Mesenteric fat pad (tissue), 1 donor: ENCODE measurements at places on chromosomes 2 and 18. TPM values are rescaled to one million over a fixed set of nuclear protein-coding genes. Genes with fewer than 3 reads are reported as not detected.
A peak's percentile ranks its signal among the peaks of the same experiment; 100 is the strongest.

C2orf80 gene
- not detected for total RNA-seq

METAP1D gene
- total RNA-seq, result 5.5 TPM

FANCL gene
- 12.8 TPM for total RNA-seq

PTPN4 gene
- 45.9 TPM for total RNA-seq

GRCh38 chr2:175729049-175729706, 272.9 kb downstream of the LNPK start:
- DNase-seq, result no peak

DNA sequence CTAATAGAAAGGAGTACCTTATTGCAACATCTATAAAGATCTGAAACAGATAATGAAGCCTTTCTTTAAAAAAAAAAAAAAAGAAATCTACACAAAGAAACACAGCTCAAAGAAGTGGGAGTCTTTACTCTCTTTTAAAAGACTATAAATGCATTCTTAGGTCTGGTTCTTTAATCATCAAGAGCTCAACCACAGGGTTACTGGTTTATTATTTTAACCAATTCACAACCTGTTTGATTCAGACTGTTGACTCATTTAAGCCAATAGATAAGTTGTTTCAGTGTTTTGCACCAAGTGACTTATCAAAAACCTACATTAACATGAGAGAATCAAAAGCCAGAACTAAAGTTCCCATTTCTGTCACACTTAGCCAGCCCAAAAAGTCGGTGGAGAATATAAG, 93.1 kb downstream of the TCF4 start:
- no peak for DNase-seq

DNA sequence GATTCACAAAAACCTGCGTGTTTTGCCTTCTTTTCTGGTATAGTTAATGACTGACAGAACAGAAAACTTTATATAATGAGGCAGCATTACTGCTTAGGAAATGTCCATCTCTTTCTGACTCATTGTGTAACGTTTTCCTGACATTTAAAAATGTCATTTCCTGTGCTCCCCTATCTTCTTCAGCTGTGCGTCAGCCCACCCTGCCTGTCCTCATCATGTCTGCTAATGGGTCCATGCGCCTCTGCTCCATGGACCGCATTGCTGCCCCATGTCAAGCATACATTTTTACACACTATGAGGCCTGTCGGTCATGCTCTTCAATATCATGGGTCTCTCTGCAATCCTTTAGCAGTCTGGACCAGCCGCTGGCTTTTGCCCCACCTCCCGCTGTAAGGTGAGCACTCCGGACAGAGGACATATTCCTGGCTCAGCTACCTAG, 234.3 kb downstream of the CDCA7 start:
- no peak for DNase-seq

DNA sequence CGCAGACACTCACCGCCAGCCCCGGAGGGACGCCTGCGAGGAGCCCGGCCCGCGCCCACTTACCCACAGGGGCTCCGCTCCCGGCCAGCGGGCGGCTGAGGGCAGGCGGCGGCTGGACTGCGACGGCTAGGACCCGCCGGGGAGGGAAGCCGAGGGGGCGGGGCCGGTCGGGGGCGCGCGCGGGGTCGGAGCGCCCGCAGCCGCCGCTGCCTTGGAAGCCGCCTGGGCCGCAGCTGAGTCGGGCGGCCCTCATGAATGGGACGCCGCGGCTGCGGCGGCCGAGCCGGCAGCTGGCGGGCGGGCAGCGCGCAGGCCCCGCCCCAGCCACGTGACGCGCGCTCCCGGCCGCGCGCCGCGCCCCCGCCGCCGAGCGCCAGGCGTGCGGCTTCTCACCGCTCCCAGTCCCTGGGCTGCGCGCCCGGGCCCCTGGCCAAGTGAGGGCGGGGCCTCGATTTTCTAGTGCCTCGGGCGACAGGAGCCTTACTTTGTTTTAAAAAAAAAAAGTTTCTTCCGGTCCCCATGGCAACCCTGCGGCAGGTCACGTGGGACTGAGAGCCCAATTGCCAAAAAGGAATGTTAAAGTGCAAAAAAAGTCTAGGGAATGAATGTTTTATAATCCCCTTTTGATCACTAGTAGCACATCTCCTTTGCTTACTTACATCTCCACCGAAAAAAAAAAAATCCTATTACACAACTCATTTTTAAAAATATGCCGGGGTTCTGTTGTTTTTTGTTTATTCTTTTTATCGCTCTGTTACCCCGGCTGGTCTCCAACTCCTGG, at the start of gene LPIN2:
TSS of gene LPIN2 (minus strand) at position 121 of the 781 bp plus-strand sequence. CDS start 52,304 bp downstream, outside the sequence.
- peak; percentile 99 for DNase-seq

GRCh38 chr2:240156435-240157146, 16.1 kb upstream of the OTOS start:
- DNase-seq, result no peak

- DNase-seq, result no peak
These were observed 120.6 kb upstream of the ZBTB14 start for GRCh38 chr18:5416112-5416511.

DNA sequence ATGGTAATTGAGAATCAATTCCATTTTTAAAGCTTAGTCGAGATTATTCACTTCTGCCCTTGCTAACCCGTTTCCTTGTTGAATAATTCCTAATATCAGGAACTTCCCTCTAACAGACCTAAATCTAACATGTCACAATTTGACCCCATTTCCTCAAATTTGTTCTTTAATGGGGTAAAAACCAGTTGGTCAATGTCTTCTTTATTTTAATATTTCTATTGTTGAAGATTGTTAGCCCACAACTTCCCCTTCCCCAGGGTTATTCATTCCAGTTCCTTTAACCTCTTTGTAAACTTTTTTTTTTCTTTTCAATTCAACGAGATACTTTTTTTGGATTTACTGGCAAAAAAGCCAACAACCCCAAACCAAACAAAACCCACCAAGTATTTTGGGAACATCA, 7.3 kb downstream of the TNFRSF11A start:
- DNase-seq, result no peak

DNA sequence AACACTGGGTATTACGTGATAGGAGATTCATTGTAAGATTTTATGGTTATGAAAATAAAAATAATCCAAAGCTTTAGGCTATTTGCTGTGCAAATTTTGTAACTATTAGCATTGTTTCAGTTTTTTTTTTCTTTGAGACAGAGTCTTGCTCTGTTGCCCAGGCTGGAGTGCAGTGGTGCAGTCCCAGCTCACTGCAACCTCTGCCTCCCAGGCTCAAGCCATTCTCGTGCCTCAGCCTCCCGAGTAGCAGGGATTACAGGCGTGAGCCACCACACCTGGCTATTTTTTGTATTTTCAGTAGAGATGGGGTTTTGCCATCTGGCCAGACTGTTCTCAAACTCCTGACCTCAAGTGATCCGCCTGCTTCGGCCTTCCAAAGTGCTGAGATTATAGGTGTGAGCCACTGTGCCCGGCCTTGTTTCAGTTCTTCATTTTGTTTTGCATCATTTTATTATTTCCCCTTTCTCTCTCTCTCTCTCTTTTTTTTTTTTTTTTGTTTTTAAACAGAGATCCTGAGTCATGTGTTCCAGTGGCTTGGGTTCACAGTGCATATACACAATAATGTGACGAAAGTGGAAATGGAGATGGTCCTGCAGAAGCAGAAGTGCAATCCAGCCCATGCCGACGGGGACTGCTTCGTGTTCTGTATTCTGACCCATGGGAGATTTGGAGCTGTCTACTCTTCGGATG, 25.8 kb downstream of the CASP10 start:
- no peak for DNase-seq

GRCh38 chr18:7329016-7329415, 98.1 kb downstream of the LRRC30 start:
- no peak for DNase-seq

DNA sequence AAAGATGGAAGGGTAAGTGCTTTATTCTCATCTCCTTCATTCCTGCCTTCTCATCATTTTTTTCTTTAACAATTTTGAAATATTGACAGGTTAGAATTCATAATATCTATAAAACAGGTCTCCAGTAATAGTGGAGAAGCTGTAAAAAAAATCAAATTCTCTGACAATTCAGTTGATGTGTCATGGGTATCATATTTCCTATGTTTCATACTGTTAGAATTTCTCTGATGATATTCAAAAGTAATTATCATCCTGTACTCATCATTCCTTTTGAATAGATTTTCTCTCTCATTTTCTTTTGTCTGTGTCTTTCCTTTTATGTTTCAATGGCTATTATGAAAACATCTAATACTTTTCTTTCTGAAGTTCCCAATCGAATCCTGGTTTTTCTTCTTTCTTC, 97.7 kb downstream of the CPS1 start:
- no peak for DNase-seq

DNA sequence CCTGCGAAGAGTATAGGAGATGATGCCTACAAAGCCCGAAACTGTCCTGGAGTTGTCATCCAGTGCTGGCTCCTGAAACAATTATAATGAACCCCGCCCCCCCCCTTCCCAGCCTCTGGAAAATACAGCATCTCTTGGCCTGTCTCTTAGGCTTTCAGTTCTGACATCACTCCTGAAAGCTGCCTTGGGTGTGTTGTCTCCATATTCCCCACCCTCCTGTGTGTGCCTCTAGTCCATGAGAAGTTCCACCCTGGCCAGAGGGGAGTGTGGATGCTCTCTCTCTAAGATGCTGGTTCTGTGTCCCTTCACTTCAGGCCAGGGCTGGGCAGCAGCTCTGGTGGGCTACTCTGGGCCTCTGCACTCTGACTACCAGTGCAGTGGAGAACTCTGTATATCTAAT, 58.9 kb upstream of the TGFA start:
- no peak for DNase-seq

DNA sequence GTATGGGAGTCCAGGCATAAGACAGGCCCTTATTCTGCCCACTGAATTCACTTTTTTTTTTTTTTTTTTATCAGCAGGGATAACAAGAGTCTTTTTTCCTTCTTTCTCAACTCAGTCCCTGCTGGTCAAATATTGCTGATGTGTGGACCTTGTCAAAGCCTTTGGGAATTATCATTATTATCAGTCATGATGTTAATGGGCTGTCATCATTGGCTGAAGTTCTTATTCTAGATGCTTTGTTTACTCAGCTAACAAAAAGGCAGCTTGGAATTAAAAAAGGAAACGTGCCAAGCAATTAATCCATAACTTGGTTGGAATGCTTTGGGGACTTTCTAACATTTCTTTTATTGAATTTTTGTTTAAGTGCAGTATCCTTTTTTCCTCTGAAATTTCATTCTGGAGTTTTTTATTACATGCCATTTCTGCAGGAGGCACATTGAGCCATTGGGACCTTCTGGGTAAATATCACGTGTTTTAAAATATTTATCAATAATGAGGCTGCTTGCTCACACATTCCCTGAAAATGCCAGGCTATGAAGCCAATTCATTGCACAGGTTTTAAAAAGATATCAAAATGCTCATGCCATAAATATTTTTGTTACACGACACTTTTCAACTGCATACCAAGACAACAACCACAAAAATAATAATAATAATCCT, 246.3 kb downstream of the TXNL1 start:
- DNase-seq, result no peak

- peak; percentile 89 for DNase-seq
These were observed 14.8 kb upstream of the BIN1 start for GRCh38 chr2:127121776-127122176.

DNA sequence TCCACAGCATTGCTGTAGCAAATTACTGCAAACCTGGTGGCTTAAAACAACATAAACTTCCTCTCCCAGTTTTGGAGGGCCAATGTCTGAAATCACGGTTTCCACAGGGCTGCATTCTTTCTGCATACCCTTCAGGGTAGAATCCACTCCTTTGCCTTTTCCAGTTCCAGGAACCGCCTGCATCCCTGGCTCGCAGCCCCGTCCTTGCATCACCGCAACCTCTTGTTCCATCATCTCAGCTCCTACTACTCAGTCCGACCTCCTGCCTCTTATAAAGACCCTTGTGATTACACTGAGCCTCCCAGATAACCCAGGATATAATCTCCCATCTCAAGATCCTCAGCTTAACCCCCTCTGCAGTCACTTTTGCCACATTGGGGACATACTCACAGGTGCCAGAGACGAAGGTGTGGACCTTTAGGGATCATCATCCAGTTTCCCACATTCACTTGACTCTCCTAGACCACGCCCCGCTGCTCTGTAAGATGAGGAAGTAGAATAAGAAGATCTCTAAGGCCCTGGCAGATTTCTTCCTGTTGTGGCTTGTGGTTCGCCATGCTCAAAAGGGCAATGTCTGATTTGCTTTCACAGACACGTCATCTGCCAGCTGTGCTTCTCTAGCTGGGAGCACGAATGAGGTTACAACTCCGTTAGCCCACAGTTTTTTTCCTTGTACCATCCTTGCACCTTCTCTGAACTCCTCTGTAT, 103.6 kb upstream of the AGAP1 start:
- DNase-seq, result no peak

DNA sequence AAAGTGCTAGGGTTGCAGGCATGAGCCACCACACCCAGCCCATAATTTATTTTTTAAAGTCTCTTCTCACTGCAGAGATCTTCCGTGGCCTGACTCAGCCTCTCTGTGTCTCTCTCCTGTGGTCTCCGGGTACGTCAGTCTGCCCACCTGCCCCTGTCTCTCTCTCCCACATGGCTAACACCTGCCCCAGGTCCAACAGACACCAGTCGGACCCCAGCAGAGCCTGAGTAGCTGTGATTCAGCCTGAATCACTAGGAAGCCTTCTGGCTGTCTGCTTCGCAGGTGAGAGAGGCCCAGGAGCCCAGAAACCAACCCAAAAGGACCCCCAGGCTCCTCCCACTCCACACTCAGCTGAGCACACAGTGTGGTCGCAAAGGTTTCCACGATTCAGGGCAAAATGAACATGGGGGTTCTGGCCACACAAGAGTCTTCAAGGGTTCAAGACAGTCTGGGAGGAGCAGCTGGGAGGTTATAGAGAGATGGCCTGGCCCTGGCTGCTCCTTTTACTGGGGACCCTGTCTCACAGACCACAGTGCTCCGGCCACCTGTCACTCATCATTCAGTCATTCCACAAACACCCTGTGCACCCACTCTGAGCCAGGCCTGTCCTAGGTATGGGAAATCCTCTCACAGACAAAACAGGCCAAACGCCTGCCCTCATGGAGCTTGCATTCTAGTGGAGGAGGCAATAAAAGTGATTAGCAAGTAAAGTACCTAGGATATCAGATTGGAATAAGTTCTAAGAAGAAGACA, 8.6 kb downstream of the RUFY4 start:
- DNase-seq, result peak; percentile 59

- DNase-seq, result no peak
These were observed 1.1 kb downstream of the LMAN1 start for GRCh38 chr18:59357928-59358327.
